ENCODE measurements at places on chromosomes 3 and 15.

DNA sequence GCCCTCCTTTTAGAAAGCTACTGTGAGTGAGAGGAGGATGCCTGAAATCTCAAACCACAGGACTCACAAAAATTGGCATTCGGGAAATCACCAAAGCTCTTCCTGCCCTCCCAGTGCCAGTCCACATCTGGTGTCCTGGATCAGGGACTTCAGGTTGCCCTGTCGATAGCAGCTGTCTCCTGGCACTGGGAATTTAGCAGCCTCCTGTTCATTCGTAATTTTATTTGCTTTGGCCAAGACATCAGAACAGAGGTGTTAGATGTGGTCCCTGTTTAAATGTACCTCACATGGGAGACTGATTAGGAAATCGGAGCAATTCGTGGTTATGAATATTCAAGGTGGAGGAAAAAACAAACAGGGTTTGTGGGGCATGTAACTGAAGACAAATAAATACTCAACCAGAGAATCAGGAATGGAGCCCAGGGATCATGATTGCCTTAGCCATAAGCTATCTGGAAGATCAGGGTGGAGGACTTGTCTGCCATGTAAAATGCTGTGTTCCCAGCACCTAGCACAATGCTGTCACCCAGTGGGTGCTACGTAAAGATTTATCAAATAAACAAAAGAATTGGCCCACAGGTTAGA lies 265.2 kb upstream of the PROK2 start:
- no peak for DNase-seq

DNA sequence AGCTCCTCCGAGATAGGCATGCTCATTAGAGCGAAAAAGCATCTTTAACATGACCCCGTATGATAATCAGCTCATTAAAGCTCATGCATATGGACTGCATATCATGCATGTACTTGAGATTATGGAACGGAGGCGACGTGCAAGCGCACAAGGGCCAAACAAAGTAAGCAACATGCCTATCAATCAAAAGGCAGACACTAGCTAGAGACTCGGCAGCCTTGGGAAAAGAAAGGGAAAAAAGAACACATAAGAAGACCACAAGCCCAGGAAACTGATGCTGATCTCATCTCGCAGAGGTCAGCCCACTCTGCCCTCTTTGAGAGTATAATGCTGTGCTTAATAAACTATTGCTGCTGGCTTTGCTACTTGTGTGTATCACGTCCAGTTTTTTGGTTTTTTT lies 2.6 kb upstream of the ACOX2 start:
- no peak for DNase-seq

DNA sequence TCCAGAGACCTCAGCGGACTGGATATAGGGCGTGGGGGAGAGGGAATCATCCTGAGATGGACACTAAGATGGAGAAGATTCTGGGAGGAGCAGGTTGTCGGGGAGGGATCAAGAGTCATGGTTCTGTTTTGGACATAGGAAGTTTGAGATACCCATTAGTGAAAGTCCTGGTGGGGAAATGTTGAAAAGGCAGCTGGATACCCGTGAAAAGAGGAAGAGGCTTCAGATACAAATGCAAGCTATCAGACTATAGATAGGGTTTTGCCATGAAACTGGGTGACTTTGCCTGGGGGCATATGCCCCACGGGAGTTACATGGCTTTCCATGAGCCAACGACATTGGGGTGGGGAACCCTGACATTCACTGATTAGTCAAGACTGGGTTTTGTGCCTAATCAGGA lies 1.1 kb upstream of the GPR62 start:
- DNase-seq: no peak

GRCh38 chr3:179672918-179673317 lies 20.1 kb downstream of the USP13 start:
- no peak for DNase-seq

DNA sequence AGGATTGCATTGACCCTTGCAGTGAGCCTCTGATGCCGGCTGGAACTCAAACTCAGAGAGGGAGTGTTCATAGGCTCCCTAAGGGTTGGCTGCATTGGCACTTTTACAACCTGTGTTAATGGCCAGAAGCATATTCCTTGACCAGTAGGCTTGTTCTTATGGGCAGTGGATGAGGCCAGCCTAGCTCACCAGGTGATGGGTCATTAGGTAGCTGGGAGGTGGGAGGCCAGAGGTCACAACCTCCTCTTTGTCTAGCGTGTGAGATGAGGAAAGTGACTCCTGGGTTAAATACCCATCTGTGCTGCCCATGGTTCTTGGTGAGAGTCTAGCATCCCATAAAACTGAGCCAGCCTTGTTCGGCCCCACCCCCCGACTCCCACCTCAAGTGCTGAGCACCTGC lies 275.7 kb upstream of the CTNNB1 start:
- no peak for DNase-seq

- DNase-seq: peak; percentile 58
Measured at GRCh38 chr3:39180546-39181346, 11.6 kb downstream of the XIRP1 start.

DNA sequence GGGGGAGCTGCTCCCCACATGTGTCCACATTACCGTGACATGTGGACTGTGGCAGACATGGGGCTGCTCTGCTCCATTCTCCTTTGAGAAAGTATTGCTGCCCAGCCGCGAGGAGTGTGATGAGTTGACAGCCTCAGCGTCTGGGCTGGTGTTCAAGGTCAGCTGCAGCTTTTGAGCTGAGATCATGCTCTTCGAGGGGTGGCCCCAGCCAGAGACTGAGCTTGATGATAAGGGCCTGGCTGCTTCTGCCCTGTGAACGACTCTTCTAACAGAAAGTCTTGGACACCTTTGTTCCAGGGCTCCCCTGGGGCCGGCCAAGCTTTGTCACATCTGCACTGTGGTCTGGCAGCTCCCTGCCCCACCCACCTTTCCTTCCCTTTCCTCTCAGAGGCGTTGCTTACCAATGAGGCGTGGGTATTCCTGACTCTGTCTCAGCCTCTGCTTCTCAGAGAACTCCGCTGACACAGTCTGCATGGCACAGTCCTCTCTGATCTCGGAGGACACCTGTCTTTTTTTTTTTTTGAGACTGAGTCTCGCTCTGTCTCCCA lies 86.6 kb downstream of the CHRD start:
- DNase-seq: no peak

DNA sequence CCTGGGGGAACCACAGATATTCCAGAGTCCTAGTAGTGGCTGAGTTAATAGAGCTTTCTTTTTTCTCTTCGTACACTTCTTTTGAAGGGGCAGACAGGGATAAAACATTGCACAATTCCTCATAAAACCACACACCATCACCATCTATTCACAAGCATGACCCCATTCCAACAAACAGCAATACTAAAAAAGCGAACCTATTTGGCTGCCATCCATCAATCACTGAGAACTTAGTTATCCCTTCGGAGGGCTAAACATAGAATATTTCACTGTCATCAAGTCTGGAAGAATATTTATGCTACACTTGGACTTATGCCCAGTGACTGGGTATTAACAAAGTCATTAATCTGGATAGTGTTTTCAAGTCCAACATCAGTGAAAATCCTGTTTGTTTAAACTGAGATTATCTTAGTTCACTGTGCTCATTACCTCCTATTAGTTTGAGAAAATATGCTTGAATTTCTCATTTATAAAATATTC lies 80.3 kb upstream of the PRTG start:
- DNase-seq: no peak

GRCh38 chr3:17967953-17968607 lies 225.6 kb upstream of the TBC1D5 start:
- no peak for DNase-seq

- DNase-seq: no peak
Measured at GRCh38 chr3:157317895-157318294, 118.8 kb upstream of the PTX3 start.

DNA sequence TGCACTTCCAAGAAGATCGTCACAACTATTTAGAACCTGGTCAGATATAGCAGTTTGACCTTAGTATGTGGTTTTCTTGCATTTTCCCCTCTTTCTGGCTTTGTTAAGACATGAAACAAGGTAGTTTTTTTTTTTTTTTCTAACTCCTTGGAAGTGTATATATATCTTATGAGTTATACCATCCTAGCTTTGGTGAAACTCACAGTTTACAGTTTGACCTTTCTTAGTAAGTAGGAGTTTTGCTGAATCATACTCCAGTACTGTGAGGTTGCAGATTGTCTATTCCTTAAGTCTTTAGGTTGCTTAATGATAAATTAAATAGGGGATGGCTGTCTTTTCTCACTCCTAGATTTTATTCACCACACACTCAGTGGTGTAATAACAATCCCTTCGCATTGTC lies 325.0 kb downstream of the RBMS3 start:
- DNase-seq: no peak

DNA sequence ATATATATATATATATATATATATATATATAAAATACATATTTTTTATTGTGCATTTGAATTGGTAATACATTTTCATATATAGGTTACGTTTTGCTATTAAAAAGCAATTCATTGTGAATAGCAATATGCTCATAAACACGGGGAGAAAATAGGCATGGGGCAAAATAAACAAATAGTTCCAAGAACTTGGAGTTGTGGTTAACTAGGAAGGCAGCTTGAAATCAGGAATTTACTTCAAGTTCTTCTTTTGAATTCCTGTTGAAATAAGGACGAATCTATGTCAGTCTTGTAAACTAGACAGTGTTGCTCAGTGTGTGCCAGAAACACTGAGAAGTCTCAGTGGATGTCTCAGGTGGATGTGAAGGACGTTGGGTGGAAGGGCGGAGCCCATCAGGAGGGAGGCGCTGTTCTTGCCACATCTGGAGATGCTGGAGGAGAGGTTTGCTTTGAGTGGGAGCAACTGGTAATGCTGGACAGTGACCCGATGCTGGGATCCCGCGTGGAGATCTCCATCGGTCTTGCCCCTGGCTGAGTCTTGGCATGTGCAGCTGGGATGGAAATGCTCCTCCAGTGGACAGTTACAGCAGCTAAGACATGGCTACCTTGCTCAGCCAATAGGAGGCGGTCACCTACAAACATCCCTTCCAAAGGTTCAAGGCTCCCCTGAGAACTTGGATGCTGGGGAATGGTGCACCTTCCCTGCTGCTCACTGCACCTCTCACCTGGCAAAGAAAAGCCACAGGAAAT lies 2.5 kb downstream of the IL16 start:
- no peak for DNase-seq

- DNase-seq: no peak
Measured at GRCh38 chr3:143443851-143444331, 324.3 kb downstream of the CHST2 start.
